ENCODE measurements at places on chromosomes 3 and 15.
A peak's percentile ranks its signal among the peaks of the same experiment; 100 is the strongest.

DNA sequence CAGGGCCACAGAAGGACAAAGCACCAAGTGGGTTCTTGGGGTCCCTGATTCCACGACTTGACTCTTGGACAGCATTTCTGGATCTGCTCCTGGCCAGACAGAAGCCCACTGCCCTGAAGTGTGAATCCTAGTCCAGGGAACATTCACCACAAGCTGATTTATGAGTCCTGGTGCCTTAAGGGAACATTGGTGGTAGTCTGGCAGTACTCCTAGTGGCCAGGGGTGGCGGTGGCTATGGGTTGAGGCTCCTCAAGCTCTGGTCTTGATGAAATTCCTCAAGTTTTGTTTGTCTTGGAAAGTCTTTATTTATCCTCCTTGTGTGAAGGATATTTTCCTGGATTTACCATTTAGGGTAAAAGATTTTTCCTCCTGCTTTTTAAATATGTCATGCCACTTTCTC, 307.5 kb downstream of the PYDC2 start:
- DNase-seq = no peak

DNA sequence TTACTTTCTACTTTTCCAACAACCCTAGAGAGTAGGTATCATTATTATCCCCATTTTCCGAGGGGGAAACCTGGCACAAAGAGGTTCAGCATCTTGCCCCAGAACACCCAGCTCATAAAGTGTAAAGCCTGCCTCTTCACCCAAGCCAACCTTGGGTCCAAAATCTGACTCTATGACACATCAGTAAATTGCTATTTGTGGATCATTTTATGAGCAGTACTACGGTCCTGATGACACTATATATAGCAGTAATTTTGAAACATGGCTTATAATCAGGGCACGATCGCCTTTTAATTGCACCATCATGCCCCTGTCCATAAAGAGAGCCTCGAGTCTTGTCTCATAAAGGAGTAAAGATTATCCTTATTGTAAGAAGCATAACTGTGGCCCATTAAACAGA, 9.7 kb downstream of the MAGI1 start:
- DNase-seq = no peak

DNA sequence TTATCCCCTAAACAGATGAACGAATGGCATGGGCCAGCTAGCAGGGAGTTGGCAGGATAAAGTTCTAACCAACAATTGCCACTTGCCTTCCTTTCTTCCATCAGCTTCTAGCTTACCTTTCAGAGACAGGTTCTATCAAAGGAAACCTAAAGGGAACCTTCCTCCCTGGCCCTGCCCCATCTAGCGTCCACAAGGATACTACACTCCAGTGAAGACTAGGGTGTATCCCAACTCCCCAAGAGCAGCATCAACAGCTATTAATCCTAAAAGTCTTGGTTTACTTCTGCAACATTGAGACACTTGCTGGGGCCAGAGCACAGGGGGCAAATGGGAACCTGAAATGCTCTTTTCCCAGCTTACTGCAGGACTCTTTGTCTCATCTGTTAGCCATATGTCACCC, 37.0 kb upstream of the TMC3 start:
- DNase-seq = no peak

DNA sequence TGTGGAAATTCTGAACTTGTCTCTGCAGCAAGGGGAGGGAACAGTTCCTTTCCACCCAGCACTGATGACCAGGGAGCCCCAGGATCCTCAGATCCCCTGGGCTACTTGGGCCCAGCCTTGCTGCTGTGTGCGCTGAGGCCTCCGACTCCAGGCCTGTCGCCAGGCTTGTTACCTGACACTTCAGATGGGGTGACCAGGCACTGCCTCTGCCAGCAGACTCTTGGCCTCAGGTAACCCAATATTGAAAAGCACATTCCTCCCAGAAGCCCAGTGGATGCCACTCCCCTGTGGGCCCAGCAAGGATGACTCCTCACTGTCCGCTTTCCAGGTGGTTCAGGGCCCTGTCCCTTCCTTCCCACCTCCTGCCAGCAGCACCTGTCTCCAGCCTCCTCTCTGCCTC, 3.5 kb upstream of the PLA2G4E start:
- no peak for DNase-seq

- DNase-seq = no peak
Observed at GRCh38 chr3:57862894-57863293, 106.8 kb downstream of the SLMAP start.

GRCh38 chr15:71629781-71630474, 180.4 kb upstream of the NR2E3 start:
- no peak for DNase-seq

DNA sequence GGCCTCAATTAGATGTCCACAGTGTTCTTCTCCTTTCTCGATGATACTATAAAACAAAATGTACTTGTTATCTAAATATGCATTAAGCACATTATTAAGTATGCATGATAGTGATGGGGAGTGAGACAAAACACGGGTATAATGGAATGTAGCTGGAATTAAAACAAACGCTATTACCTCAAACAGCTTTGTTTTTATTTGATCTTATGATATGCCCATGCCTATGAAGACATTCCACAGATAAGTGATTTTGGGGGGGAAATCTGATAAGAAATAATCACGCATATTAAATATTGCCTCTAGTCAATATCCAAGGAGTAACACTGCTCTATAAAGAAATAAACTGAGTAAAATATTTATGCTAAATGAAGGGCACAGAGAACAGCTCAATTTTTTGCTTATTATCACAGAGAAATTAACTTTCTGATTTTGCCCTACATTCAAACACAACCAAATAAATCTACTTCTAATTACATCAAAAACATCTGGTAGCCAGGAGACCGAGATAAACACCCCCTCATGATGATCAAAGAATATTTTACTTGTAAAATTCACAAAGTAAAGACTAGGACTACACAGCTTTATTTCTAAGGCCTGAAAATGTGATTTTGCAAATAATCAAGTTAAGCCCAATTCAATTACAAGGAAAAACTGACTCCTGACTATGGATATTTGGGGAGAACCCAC, 1.9 kb downstream of the COX17 start:
- DNase-seq = no peak

- no peak for DNase-seq
Observed at GRCh38 chr15:31353931-31354330, 27.3 kb downstream of the KLF13 start.

DNA sequence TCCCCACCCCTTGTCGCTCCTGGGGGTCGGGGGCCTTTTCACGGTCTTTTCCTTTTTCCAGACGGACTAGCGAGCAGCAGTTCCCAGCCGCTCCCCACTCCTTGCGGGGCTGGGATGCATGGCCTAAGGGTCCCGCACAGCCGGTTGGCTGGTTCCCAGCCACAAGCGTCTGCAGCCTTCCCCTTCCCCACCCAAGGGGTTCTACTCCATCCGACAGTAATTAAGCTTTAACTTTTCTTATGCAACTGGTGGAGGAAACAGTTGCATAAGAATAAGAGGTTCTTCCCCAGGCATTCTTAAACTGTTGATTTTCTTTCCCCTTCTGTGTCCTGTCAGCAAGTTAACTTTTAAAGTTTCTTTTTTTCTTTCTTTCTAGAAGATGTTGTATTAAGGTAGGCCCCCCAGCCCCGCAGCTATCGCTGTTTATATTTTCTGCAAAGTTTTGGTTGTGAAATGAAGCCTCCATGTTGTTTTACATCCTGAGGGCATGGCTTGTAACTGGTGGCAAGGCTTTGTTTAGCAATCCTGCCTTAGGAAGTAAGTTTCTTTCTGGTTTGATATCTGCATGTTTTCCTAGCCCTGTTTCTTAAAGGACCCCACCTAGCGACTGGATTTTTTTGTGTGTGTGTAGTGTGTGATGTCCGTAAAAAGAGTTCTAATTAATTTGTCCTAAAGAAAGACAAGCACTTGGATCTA, 207.5 kb downstream of the ZNF385D start:
- DNase-seq = no peak

- DNase-seq = no peak
Observed at GRCh38 chr3:100804631-100805030, 95.3 kb downstream of the TFG start.

GRCh38 chr3:106823701-106824100, 553.5 kb upstream of the CCDC54 start:
- no peak for DNase-seq

GRCh38 chr3:101010296-101010695, 17.1 kb upstream of the ABI3BP start:
- no peak for DNase-seq

DNA sequence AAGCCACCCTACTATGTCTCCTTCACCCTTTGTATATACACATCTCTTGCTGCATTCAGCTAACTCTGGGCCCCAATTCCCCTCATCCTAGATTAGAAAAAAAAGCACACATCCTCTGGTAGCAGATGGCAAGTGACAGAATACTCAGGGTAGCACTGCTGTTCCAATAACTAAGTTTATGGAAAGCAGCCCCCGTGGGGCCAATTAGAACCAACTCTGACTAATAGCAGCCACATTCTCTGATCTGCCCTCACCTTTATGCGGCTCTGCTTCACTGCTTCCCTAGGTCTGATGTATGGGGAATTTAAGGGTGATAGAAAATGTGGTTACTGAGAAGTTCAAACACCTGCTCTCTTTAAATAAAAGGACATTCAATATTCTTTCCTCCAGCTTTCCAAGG, 74.9 kb upstream of the SETMAR start:
- DNase-seq = no peak

GRCh38 chr3:12892840-12893189, 51.5 kb upstream of the RPL32 start:
- DNase-seq = no peak

- no peak for DNase-seq
Observed at GRCh38 chr15:38127306-38127771, 125.3 kb upstream of the SPRED1 start.

DNA sequence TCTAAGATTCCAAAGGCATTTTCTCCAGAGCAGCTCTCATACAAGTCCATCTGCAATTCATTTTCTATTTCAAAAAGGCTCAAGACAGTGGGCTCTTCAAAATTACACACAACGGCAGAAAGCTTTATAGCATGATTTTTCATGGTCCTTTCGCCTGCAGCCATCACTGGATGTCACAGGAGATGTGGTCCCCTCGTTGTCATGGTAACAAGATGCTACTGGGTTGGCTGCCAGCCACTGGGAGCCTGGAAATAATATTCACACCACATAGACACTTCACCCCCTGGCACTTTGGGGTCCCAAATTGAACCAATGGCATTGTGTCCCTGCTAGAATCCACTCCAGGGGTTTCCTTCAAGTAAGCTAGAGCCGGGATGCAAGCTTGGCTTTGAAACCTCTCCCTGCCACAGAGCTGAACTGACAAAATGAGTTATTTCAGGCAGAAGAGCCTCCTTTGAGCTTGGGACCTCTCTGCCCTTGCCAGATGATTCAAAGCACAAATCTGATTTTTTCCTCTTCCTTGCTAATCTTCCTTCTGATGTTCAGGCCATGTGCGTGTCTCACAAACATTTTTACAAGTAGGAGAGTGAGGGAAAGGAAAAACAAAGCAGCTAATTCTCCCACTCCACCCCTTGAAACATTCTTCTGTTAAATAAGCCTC, 512.6 kb upstream of the ADAMTS9 start:
- DNase-seq = no peak

DNA sequence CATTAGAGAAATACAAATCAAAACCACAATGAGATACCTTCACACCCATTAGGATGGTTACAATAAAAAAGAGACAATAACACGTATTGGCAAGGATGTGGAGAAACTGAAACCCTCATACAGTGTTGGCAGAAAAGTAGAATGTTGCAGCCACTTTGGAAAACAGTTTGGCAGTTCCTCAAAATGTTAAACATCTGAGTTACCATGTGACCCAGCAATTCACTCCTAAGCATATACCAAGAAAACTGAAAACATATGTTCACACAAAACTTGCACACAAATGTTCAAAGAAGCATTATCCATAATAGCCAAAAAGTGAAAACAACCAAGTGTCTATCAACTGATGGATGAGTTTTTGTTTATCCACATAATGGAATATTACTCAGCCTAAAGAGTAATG, 166.9 kb upstream of the FAM3D start:
- no peak for DNase-seq

DNA sequence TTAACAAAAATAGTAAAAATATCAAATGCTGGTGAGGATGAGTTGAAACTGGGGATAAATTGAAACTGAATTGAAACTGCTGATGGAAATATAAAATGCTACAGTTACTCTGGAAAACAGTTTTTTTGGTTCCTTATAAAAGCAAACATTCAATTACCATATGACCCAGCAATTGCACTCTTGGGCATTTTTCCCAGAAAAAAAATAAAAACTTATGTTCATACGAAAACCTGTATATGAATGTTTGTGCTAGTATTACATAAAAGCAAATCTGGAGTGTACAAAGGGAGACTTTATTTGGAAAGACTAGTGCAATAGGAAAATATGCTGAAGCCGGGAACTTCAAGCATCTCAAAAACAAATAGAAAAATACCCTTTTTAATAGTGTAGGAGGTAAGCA, 857.9 kb upstream of the CADM2 start:
- peak; percentile 19 for DNase-seq

GRCh38 chr3:30112411-30112810, 494.0 kb upstream of the TGFBR2 start:
- DNase-seq = no peak

DNA sequence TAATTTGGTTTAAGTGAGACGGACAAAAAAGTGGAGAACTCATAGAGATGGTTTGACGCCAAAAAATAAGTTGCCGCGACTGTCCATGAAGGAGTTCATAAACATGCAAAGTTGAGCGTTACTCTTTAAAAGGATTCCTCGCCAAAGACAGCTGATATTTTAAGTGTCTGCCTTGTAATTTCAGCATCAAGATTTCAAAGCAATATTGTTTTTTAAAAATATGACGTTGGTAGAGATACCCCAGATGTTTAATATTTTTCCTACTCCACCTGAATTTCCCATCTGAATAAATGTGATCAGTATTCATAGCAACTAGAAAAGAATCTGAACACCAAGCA, 155.0 kb downstream of the TUSC7 start:
- DNase-seq = no peak

GRCh38 chr3:162777118-162777517, 1280.5 kb downstream of the OTOL1 start:
- no peak for DNase-seq

DNA sequence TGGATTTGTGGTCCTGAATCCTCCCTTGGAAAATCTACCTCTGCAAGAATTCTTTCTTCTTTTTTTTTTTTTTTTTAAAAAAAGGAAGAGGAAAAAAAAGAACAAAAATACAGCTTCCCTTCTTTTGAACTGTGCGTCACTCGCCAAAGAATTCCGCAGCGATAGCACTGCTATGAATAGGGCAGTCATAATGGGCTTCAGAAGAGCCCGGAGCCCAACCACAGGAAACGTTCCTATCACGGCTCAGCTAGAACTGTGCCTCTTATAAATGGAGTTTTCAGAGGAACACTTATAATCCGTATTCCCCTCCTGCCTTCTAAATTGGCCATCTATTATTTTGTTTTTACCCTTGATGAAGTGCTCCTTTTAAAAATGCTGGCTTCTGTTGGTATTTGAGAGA, 227.7 kb downstream of the ADAMTS17 start:
- DNase-seq = peak; percentile 92

GRCh38 chr15:27237319-27237939, 266.4 kb downstream of the GABRG3 start:
- DNase-seq = no peak

- DNase-seq = no peak
Observed at GRCh38 chr3:73074781-73075180, 13.3 kb downstream of the EBLN2 start.
